NCI-H1092 treated with DMSO at 0.1 percent for 48 hours (cell line): ENCODE measurements at places on chromosomes 5 and 9.
A peak's percentile ranks its signal among the peaks of the same experiment; 100 is the strongest.

- no peak for DNase-seq
These were observed 120.8 kb upstream of the PDE4D start for GRCh38 chr5:60014331-60014730.

DNA sequence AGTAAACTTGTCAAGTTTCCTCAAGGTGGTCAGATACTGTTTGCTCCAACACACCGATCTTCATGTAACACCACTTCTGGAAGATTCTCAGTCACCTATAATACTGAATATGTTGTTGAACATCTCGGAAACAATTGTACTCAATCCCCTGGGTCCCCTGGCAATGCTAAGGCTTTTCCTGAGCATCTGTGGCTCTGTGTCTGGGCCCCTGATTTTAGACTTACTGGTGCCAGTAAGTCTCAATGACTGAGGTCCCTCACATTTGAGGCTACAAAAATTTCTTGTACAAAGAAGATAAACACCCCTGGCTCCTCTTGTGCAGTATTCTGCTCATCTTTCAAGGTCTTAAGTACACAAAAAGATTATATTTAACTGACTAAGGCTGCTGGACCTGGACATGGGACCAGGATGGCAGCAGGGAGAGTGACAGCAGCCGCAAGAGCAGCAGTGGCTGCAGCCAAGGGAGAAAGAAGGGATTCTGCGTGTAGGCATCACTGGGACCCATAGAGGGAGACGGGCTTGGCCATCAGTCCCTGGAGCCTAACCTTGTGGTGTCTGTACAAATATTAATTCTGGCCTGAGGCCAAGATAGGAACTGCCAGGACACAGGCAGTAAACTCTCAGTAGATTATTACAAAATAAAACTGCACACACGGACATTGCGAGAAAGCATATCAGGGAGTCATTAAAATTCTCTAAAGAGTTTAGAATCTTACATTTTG, 49.0 kb upstream of the TNPO1 start:
- peak; percentile 58 for DNase-seq

- no peak for DNase-seq
These were observed 223.6 kb downstream of the COMMD10 start for GRCh38 chr5:116308391-116308790.

- DNase-seq: no peak
These were observed 68.3 kb upstream of the FCN2 start for GRCh38 chr9:134812343-134812673.

GRCh38 chr5:170056561-170057267, 49.0 kb upstream of the FOXI1 start:
- DNase-seq: no peak

DNA sequence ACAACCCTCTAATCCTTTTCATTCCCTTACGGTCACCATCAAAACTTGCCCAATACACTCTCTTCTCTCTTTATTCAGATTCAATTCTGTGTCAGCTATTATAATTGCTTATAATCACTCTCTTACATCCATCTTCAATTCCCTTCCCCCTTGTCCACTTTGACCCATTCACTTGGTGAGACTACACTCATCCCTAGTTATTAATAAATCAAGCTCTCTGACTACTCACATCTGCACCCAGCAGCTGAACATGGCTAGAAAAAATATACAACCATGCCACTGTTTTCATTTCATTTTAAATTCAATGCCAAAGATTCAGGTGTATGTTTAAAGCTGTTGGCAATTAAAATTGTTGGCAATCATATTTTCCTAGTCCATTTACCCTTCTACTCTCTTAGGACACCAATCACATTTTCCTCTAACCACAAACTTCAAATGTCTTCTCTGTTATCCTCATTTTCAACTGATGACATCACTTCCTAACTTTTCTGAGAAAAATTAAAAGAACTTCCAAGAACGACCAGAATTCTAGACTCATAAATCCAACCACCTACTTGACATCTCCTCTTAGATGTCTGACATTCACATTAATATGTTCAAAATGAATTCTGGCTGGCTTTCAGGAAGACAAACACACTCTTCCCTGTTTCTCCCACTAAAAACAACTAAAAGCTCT, 5.5 kb downstream of the C5orf15 start:
- DNase-seq: no peak

- DNase-seq: no peak
These were observed 301.3 kb upstream of the ADCY2 start for GRCh38 chr5:7094626-7095025.

GRCh38 chr5:168364151-168364661, 72.8 kb downstream of the WWC1 start:
- no peak for DNase-seq

GRCh38 chr5:166486348-166486747, 1805.1 kb upstream of the WWC1 start:
- DNase-seq: no peak

DNA sequence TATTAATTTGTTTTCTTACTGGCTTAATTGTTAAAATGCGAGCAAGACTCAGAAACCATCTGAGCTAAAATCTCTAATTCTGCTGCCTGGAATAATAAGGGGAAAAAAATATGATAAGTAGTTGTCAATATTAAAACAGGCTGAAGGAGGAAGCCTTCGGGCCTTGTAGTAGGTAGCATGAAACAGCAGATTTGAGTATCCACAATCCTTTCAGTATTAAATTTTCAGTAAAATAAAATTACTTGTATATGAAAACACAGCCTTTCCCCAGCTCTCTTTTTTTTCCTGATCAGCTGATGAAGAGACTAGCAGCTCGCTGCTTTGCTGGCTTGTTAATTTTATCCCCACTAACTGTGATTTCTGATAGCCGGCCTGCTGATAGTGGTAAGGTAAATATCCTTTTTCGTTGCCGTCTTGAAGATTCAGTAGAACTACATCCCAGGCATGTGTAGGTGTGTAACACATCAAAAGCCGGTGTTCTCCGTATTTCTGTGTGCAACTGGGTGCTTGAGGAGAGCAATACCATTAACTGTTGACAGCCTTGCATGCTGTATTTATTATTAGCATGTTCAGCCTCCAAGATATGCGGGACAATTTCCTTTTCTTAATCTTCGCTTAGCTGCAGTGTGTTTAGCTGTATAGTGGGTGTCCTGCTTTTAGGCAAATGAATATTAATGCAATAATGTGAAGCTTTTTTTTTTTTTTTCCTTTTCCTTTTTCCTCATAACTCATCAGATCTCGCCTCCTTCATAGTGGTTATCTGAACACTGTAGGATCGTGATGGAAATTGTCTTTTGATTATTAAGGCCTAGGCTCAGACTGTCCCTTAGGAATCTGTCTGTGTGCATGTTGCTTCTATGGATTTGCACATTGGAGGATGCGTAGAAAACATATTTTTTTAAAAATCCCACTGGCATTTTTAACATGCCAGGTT, 144.6 kb downstream of the SMARCA2 start:
- DNase-seq: no peak

DNA sequence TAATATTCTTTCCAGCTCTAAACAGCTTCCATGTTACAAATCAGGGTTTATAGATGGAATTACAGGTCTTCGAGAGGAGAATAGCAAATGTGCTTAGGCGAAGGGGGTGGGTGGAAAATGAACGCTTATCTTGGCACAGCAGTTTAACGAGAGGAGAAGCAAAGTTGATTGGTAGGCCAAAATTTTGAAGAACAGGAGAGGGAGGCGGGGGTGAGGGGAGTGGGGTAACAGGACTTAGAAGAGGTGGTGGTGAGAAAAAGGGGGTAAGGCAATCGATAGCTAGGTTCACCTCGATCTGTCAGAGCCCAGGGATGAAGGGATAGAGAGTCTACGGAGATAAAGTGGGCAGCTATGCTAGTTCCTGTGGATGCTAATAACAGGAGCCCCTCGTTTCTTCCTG, 764 bp downstream of the ANKRA2 start:
- DNase-seq: no peak

GRCh38 chr5:157072508-157072907, 13.6 kb upstream of the HAVCR1 start:
- no peak for DNase-seq

DNA sequence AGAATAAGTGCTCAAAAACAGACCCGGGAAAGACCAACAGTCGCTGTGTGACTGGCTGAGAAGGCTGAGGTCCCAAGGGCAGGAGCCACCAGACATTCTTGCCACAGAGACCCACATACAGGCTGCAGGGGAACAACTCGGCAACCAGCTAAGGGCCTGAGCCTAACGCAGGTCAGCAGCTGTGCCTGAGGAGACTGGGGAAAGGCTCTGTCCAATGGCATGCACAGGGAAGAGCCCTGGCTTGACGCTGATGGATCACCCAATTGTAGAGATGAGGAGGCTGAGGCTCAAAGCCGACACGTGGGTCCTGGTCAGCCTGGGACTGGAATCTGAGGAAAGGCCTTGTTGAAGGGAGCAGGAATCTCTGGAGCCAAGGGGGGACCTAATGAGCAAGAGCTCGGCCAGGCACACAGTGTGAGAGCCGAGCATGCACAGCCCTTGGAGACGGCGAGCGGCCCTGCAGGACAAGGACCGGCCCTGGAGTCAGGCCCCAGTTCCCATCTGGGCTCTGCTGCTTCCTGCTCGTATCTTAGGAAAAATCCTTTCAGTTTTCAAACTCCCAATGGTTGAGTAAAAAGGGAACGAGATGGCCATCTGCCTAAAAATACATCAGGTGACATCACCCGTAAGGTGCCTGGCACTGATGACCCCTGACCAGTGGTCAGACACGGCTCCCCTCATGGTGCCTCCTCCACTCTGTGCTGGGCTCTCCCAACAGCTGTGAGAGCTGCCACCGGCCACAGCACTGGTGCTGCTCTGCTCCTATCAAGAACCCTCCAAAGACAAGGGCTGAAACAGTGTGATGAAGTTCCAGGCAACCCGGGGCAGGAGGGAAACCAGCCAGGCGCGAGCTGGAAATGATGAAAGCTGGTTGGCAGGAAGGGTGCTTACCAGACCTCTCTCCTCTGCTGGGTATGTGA, 16.4 kb downstream of the LMAN2 start:
- DNase-seq: no peak

DNA sequence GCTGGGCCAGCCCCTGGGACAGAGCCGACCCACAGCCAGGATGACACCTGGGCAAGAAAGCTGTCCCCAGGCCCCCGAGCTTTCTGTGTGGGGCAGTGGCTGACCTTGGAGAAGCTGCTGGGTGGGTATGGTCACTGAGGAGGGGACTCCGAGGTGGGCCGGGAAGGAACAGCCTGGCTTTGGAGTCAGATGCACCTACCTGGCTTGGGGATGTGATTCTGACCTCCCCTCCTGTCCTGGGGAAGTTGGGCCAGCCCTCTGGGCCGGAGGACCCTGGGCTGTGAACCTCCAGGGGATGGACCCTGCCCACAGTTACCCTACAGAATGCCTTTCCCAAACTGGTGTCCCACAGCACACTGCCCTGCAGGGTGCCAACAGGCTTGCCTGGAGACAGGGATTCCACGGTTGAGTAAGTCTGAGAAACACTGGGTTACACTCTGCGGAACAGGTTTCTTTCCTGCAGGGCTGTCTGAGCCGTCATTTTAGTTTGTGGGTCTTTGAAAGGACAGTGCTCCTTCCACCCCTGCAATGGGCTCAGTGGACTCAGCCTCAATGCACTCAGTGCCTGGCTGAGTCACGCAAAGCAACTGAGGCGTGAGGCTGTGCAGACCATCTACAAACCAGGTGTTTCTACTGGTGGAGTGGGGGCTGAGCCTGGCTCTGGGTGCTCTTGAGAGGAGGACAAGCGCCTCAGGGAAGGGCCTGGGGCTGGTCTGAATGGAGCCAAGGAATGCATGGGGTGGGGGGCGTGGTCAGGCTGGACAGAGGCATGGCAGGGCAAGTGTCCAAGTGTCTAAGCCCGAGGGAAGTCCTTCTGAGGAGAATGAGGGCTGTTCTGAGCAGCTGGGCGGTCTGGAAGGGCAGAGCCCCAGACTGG, 41.3 kb upstream of the PHYKPL start:
- DNase-seq: no peak

DNA sequence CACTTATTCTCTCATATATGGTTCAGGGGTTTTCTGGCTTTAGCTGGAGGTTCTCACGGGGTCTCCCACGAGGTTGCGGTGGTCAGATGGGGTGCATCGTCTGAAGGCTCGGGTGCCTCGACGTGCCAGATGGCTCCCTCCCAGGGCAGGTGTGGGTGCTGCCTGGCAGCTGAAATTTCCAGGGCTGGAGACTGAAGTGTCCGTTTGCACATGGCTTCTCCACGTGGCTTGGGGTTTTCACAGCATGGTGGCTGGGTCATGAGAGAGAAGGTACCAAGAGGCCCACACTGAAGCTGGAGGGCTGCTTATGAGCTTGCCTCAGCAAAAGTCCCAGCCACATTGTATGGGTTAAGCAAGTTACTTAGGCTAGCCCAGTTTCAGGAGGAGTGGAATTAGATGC, 218.6 kb downstream of the AGTPBP1 start:
- peak; percentile 11 for DNase-seq

- DNase-seq: no peak
These were observed 23.6 kb upstream of the TEK start for GRCh38 chr9:27085456-27085855.

DNA sequence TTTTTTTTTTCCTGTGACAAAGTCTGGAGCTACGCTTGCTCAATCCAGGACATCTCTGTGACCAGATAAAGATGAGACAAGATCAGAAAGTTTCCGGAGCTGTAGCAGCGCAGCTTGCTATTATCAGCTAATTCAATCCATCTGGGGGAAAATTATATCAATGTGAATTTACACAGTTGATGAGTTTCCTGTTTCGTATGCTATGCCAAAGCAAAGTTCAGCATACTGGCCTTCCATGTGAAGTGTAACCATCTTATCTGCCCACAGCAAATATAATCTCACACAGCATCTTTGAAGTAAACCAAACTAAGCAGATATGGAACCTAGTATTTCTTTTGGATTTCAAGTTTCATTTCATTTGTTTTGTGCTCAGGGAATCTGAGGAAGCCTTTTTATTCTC, 1767.7 kb downstream of the EFNA5 start:
- DNase-seq: no peak

- peak; percentile 23 for DNase-seq
These were observed 681 bp downstream of the MAN2A1 start for GRCh38 chr5:109690242-109690974.

GRCh38 chr5:76715736-76716455, at the start of gene F2R:
Gene F2R, plus strand, starts transcription at chr5:76716126. Its CDS starts 182 bp downstream, at chr5:76716308.
- DNase-seq: no peak

DNA sequence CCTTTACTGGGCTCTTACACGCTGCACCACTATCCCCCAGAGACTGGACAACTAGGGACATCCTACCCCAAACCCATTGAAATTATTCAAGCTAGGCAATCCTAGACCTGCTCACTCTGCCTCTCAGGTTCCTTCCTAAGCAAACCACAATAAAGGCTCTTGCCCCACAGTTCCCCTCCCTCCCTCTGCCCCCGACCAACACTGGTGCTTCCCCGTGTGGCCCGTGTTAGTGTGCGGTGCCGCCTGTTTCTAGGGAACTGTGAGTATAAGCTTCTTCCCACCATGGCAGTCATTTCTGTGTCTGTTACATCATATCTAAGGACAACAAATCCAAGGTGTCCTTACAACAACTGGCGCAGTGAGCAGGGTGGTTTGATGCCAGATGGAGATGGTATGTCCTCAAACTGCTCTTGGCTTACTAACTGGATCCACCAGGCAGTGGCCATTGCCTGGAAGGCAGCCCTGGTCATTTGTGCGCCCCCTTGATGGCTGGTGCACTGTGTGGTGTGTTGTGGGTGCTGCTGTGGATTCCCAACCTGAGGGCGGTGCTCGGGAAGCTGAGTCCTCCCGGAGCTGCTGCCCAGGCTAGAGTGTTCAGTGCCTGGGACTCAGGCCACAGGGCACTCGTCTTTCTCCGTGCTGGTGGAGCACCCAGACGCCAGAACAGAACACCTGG, 8.4 kb upstream of the MXD3 start:
- no peak for DNase-seq

- no peak for DNase-seq
These were observed 12.9 kb upstream of the RHOBTB3 start for GRCh38 chr5:95718203-95718602.
